ENCODE measurements at places on chromosomes 12 and 14.

GRCh38 chr14:39974036-39974435 is 541.8 kb upstream of the FBXO33 start:
- DNase-seq: no peak

DNA sequence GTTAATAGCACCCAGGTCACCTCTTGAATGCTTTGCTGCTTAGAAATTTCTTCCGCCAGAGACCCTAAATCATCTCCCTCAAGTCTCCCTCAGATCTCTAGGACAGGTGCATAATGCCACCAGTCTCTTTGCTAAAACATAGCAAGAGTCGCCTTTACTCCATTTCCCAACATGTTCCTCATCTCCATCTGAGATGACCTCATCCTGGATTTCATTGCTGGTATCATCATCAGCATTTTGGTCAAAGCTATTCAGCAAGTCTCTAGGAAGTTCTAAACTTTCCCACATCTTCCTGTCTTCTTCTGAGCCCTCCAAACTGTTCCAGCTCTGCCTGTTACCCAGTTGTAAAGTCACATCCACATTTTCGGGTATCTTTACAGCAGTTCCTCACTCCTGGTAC is 41.0 kb downstream of the KTN1 start:
- no peak for DNase-seq

DNA sequence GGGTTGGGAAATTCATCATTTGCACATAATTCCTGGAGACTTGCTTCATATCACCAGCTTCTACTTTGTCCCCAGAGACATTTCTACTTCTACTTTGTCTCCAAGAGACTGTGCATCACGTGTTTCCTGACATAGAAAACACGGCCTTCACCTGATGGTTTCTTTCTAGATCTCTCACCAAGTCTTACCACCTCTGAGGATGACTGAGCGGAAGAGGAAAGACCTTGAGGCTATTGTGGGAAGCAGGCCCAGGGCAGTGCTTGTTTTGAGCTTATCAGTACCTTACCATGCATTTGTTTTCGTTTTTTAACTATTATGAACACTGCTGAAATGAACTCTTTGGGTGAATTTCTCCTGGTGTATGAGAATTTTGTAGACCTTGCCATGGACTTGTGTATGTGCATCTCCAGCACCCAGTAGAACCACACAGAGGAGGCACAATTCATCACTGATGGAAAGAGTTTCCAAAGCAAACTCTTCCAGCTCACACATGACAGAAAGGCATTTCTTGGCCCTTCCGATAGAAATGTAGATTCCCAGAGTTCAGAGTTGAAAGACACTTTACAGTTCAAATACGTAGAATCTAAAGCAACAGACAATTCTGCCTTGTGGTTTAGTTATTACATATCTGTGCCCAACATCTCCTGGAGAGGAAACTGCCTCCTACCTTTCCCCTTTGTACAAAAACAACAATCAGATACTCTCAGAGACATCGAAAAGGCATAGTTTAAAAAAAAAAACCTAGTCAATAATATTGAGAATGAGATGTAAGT is 434.7 kb downstream of the FUT8 start:
- DNase-seq: no peak

DNA sequence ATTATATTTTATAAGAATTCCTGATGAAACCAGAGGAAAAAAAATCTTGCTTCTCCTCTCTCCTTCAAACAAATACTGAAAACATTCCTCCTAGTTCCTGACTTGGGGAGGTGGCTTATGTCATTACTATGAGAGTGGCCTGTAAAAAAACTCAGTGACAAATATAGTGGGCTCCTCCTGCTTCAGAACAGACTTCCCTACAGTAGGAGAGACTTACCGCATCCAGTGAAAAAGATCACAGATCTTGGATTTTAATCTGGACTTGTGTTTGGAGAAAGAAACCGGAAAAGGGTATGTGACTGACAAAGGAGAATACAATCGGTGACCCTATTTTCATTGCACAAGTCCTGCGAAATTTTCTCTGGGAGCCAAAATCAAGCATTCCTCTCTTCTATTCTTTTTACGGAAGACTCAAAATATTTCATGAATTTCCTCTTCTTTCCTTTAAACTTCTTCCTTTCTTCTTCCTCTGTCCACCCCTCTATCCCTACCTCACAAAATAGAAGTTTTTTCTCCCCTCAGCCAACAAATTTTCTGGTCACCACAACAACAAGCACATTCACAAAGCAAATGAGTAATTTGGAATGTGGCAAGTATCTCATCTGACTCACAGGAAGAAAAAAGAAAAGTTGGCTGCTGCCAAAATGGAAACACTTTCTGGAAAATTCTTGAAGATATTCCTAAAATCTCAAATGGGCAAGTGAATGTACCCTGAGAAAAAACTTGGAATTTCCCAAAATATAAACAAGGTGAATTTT is 185.1 kb upstream of the CDKN3 start:
- DNase-seq: no peak

DNA sequence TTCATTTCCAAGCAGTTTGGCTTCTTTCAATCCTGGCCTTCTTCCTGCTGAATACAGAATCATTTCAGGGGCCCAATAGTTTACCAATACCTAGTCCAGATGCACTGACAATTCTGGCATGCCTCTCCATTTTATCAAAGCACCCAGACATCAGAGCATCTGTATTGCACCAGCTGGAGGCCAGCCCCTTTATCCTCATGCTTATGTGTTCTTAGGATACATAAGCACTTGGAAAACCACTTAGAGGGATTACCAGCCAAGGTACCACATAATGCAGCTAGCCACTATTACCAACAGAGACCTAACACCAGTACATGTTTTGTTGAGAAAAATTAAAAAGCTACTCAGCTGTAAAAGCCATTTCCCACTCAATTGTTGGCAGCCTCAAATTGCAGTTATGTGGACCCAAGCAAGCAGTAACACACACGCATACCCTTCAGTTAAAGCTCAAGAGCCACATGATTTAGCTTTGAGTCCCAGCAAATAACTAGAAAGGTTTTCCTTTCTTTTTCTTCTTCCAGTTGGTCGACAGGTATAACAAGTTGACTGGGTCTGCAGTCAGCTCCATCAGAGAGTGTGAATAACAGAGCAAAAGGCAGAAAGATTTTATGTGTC is 263.8 kb downstream of the DIO2 start:
- DNase-seq: no peak

Data from iPS-NIHi11 (cell line).